ENCODE measurements at places on chromosomes 12 and 14.

- no peak for DNase-seq
These were observed 3.6 kb upstream of the CDK17 start for GRCh38 chr12:96403870-96404269.

DNA sequence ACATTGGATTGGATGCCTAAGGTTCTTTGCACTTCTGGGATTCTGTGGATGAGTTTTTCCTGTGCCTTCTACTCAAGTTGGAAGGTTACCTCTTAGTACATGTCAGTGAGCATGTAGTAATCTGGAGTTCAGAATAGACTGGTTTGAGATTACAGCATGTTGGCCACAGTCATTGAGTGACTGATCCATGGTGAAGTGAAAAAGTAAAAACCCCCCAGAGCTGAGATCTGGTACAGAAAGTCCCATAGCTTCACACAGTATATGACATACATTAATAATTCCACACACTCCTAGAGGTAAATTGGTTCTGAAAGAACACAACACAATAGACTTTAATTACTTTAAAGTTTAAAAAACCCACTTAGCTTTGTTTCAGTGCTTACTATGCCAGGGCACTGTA, 11.9 kb upstream of the CCND2 start:
- DNase-seq: no peak

DNA sequence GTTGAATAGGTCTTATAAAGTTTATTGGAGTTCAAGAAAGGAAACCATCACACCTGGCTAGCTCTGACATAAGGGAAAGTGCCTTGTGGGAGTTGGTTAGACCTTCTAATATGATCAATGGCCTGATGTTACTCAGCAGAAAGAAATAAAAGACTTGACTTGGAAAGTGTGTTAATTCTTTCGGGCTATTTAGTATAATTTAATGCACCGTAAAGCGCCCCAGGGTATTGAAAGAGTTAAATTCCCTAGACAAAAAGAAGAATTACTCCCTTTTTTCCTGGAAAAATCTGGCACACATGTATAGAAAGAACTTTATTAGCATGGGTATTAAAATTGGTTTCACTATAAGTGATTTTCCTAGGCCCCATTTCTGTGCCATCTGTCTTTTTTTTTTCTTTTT, 1125.7 kb upstream of the FLRT2 start:
- DNase-seq: no peak

DNA sequence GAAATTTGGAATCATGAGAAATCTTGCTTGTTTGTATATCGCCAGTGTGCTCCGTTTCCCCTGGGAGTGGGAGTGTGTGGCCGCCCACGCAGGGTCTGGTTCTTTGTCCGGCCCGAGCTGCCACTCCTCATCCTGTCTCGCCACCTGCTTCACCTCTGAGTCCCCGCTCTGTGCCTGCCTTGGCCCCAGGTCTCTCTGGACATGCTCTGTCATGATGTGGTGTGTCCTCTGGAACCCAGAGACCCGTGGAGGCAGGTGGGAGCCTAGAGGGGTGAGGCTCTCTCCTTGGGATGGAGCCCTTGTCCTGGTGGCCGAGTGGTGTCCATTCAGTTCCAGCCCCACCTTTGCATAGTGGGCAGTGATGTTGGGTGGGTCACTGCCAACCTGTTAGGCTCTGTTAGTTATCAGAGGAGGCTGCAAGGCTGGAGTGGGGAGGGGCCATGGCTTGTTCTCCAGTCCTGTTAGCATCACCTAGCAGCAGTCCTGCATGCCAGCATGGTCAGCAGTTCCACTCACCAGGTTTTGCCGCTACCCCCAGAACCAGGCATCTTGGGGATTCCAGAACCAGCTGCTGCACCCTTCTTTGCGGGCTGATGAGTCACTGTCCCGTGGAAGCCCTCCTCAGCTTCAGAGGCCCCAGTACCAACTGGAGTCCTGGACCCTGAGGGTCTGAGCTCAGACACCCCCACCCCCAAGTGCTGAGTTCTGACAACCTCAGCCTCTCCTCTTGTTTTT, 76.5 kb downstream of the EP400 start:
- DNase-seq: no peak

DNA sequence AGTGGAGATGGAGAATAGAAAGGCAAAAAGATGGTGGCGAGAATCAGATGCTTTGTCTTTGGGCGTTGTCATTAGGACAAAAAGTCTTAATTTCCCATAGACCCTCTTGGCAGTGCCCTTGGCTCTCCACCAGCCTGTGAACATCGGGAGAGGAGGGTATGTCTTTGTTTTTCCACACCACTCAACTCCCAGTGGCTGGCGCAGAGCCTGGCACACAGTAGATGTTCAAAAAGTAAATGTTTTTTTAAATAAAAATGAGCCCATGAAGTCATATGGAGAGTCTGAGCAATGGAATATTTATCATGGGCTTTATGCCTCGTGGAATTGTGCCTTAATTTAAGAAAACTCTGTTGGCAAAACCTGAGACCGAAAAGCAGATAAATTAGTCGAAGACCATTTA, 90.4 kb downstream of the SRGAP1 start:
- no peak for DNase-seq

- no peak for DNase-seq
These were observed 74.2 kb downstream of the RCOR1 start for GRCh38 chr14:102666635-102667034.

- DNase-seq: no peak
These were observed 8.8 kb downstream of the SERPINA4 start for GRCh38 chr14:94570002-94570400.

DNA sequence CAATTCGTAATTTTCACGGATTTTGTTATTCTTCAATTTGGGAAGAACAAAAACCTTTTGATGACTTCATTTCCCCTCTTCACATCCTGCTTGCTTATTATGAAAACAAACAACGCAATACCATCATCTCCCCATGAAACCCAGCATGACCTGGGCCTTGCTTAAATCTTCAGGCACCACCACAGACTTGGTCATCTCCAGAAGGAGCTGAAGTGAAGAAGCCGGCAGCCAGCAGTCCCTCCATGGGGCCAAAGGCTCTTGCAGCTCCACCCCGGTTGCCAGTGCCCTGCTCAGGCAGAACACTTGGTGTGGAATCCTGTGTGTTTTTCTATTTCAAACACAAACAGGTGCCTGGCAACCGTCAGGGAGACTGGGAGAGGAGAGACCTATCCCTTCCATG, 982.9 kb upstream of the TMEM132C start:
- no peak for DNase-seq

DNA sequence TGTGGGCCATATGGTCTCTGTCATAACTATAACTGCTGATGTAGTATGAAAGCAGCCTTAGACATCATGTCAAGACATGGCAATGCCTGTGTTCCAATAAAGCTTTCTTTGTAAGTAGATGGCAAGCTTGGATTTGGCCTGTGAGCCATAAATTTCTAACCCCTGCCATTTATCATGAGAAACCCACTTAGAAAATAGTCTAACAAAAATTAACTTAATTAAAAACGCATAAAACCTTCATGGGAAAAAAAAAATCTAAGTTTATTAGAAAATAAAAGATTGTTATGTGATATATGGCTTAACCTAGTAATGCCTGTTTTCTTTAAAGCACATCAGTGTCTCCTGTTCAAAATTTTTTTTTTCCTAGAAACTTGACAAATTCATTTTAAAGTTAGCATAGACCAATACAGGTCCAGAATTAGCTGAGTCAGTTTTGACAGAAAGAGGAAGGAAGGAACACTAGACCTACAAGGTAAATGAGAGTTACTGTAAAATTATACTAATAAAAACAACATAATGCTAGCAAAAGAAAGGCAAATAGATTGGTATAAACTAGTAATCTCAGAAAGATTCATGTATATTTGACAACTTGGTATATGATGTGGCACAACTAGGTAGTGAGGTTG, 68.2 kb downstream of the USP15 start:
- DNase-seq: no peak

- no peak for DNase-seq
These were observed 45.7 kb upstream of the ITPR2 start for GRCh38 chr12:26878661-26879119.

DNA sequence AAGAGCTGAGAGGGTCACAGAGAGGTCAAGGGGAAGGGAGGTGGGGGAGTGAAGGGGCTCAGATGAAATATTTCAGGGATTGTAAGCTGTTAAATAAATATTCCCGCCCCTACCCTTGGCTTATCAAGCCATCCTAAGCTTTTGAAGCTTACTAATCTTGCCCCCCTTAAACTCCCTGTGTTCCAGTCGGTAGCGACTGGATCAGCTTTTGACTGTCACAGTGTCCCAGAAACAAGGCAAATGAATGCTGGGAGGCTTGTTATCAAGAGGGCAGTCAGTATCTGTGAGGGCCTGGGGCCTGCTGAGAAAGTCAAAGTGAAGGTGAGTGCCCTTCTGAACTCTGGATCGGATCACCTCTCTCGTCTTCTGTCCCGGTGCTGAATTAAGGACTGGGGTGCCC, 128.1 kb downstream of the DACT1 start:
- no peak for DNase-seq

DNA sequence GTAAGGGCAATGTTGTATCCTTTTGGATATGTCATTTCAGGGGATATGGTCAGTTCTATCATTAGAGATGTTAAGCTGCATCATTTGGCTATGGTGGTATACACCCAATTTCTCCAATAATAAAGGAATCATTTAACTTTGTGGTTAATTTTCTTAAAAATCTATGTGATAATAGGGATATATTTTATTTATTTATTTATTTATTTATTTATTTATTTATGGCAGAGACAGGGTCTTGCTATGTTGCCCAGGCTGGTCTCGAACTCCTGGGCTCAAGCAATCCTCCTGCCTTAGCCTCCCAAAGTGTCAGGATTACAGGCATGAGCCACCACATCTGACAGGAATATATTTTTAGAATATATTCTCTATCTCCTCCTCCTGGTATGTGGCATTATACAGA, 85.7 kb downstream of the EML5 start:
- DNase-seq: no peak

DNA sequence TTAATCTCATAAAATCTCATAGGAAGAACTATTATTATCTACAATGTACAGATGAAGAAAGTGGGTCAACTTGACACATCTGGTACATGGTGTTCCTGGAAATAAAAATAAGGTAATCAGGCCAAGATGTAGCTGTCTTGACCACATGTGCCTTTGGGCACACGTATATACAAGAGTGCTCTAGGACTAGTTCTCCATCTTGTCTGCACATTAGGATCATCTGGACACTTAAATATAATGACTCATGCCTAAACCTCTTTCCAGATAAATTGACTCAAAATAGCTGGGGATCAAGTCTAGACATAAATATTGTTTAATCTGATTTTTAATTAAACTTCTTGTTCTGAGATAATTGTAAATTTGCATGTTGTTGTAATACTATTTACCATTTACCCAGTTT, 182.6 kb downstream of the CNTN1 start:
- no peak for DNase-seq

GRCh38 chr12:56299308-56299852, 750 bp downstream of the CS start:
- peak; percentile 60 for DNase-seq

GRCh38 chr12:109548258-109548657, 25.0 kb downstream of the MMAB start:
- DNase-seq: no peak

DNA sequence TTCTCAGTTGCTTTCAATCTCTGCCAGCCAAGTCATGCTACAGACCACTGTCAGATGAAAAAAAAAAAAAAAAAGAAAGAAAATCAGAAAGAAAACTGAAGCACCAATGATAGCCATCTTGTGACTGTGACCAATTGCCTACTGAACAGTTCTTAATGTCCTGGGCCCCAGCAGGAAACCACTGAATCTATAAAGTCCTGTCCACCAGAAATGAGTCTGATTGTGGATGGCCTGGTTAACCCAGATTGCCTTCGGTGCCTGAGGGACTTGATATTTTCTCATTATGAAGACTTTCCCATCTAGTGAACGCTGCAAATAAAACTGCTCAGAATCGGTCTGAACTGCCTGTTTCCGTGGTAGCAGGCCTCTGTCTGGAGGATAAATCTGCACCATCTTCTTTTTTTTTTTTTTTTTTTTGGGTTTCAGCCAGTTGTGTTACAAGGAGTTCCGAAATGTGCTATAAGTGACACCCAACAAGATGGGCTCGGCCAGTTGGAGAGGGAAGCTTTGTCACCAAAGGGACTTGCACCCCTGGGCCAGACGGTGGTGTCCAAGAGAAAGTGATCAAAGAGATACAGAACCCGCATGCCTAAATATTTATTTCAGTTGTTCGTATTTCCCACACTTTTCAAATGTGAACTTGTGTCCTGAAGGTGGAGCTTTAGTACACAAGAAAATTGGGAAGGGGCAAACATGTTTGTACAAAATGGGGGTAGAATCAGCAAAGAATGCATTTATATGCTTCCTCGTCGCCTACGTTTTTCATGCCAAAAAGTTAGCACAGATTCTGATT, 3.0 kb upstream of the PLXNC1 start:
- DNase-seq: peak; percentile 36

DNA sequence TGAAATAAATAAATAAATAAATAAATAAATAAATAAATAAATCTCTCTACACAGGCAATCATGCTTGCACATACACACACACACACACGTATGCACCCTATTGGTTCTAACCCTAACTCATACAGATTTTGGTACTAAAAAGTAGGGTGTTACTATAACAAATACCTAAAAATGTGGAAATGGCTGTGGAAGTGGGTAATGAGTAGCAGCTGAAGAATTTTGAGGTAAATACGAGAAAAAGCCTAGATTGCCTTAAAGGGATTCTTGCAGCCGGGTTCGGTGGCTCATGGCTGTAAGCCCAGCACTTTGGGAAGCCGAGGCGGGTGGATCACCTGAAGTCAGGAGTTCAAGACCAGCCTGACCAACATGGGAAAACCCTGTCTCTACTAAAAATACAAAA, 15.7 kb upstream of the SLC2A3 start:
- no peak for DNase-seq

GRCh38 chr12:26632756-26633155, 200.2 kb downstream of the ITPR2 start:
- DNase-seq: no peak

- no peak for DNase-seq
These were observed 85.7 kb downstream of the PPP2R5E start for GRCh38 chr14:63457498-63457897.
